Epithelial cell of prostate (primary cell): ENCODE measurements at places on chromosomes 6 and 20.

DNA sequence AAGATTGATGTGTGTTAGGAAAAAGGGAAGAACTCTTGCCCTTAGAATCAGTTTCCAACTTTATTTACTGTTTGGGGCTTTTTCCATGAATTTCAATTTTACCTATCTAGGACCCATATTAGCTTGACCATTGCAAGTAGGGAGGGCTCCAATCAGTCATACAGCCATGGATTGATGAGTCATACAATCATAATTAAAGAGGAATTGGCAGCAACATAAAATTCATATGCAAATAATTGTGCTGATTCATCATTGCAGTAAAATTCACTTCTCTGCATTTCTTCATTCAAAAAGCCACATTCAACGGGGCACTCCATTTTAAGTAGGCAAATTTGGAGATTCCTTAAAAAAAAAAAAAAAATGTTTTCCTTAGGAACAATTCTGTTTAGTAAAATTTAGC is 1016.4 kb downstream of the KIF16B start:
- DNase-seq, result no peak

DNA sequence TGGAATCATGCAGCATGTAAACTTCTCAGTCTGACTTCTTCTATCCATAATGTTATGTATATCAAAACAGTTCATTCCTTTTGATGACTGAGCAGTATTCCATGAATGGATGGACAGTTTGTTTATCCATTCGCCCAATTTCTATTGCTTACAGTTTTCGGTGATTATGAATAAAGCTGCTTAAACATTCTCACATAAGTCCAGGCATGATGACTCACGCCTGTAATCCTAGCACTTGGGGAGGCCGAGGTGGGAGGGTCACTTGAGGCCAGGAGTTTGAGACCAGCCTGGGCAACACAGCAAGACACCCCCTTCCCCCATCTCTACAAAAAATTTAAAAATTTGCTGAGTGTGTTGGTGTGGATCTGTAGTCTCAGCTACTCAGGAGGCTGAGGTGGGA is 22.9 kb upstream of the HMGA1 start:
- DNase-seq, result no peak

- no peak for DNase-seq
These were observed 680 bp upstream of the MTCH1 start for GRCh38 chr6:36986704-36987047.

DNA sequence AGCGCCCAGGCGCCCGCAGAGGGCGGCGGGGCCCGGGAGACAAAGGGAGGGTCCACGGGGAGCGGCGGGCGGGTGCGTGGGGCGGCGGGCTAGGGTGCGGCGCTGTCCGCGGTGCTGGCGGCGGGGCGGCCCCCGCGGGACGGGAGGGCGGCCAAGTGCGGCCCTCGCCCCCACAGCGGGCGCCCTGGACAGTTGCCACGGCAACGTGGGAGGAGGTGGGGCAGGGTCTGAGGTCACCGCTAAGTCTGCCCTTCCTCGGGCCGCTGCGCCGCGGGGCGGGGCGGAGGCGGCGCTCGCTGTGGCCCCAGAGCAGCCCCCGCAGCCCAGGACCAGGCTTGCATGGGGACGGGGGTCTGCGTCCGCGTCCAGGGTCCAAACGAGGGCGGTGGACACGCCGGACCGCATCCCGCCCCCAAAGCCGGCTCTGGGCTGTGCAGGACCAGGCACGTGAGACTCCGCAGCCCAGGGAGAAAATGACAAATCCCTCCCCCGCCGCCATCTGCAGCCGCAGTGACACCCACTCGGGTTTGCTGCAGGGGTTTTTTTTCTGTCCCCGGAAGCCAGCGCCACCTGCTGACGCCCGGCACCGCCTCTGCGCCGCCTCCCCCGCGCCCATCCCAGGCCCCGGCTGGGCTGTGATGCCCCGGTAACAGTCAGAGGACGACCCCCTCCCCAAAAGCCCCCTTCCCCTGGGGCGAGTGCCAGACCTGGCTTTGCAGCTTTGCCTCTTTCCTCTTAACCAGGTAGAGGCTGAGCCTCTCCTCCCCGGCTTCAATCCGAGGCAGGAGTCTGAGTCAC is 36.8 kb downstream of the YTHDF1 start:
- DNase-seq, result no peak

- no peak for DNase-seq
These were observed 340 bp upstream of the VARS2 start for GRCh38 chr6:30913721-30914075.

DNA sequence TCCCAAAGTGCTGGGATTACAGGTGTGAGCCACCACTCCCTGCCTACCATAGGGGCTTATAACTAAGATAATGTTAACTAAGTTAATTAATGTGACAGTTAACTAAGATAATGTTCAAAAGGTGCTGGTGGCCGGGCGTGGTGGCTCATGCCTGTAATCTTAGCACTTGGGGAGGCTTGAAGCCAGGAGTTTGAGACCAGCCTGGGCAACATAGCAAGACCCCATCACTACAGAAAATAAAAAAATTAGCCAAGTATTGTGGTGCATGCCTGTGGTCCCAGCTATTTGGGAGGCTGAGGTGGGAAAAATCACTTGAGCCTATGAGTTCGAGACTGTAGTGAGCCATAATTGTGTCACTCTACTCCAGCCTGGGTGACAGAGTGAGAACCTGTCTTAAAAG is 32.8 kb upstream of the SRF start:
- DNase-seq, result no peak

DNA sequence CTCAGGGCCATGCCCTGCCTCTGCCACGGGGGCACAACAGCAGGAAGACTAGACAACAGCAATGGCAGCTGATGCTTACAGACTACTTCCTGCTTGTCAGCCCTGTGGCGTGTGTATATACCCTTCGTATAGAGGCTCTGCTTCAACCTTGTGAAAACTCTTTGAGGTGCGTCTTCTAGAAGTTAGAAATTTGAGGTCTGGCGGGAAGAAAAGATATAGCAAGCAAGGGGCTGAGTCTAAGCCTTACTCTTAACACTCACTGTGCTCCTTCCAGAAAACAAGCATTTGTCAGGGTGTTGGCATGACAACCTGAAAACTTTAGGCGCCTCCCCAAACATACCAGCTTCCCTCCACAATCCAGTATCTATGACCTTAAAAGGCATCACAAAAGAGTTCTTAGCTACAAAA is 33.3 kb downstream of the JPH2 start:
- DNase-seq, result no peak

DNA sequence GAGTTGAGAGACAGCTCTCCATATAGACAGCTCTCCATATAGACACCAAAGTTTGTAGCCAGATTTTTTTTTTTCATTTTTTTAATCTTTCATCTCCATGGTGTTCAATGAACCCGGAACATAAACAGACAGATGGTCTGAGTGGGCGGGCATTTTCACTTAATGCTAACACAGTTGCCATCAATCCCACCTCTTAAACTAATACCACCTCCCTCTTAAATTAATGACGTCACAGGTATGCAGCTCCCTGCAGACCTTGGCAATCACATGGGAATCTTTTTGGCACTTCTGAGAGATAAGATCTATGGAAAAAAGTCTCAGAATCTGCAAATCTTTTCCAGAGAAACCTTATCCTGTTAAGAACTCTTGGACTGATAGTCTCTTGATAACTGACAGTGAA is 43.2 kb downstream of the PFDN4 start:
- no peak for DNase-seq

DNA sequence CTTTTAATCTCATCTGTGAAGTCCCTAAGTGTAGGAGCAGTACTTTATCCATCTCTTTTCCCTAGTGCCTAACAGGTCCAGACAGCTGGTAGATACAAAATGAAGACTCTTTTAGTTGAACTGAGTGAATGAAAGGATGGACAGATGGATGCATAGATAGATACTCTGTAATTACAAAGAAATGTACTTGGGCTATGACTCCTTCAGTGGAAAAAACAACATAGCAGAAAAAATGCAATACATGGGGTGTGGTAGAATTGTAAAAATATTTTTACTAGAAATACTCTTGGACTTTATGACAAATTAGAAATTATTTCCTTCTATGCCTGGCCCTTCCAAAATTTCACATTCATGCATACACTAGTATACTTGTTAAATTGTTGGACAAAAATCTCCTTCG is 29.3 kb downstream of the KCNQ5 start:
- no peak for DNase-seq

GRCh38 chr6:51303338-51303737 is 484.7 kb downstream of the TFAP2B start:
- no peak for DNase-seq

GRCh38 chr20:12591949-12592470 is 416.8 kb upstream of the SPTLC3 start:
- DNase-seq, result no peak

GRCh38 chr6:90583836-90584481 is 2.9 kb downstream of the MAP3K7 start:
- DNase-seq, result no peak

DNA sequence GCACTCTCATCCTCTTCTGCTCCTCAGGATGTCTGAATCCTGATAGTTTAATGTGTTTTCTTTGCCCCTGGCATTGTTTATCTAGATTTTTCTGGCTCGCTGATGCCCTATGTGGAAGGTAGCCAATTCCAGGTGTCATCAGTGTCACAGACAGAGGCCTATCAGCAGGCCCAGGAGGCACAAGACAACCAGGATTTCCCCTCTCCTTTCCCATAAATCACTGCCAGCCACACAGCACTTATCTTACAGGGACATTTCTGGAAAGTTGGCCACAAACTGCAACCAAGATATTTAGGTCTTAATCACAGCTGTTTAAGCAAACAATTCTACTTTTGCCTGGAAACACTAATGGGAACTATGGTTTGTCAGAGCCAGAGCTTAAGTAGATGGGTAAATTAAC is 28.1 kb downstream of the ADGRF5 start:
- no peak for DNase-seq

DNA sequence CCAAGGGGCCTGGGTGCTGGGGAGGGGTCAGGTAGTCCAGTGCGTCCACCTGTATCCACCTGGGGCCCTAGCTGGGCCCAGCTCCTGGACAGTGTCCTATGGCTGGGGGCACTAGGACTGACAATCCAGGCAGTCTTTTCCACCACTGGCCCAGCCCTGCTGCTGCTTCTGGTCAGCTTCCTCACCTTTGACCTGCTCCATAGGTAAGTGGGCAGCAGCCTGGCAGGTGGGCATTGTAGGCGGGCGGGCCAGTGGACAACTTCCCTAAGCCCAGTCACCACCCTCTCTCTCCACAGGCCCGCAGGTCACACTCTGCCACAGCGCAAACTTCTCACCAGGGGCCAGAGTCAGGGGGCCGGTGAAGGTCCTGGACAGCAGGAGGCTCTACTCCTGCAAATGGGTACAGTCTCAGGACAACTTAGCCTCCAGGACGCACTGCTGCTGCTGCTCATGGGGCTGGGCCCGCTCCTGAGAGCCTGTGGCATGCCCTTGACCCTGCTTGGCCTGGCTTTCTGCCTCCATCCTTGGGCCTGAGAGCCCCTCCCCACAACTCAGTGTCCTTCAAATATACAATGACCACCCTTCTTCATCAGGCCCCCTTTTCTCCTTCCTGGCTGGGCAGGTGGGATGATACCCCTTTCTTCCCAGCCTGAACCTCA is 584 bp downstream of the C20orf141 start:
- no peak for DNase-seq

DNA sequence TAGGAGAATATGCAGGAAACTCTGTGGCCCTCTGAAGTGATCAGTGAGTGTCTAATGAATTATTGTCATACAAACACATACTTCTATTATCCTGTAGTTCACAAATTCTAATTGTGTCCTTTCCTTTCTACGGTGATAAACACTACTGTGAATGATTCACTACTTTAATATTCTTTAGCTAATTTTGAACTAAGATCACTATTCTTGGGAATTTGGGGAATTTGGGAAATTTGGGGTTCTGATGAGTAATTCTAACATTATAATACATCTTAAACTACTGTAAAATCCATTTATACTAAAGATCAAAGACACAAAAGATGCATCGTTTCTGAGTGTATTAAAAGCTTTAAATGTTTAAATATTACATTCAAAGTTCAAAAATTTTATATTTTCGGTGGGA is 1287.2 kb upstream of the CITED2 start:
- no peak for DNase-seq

DNA sequence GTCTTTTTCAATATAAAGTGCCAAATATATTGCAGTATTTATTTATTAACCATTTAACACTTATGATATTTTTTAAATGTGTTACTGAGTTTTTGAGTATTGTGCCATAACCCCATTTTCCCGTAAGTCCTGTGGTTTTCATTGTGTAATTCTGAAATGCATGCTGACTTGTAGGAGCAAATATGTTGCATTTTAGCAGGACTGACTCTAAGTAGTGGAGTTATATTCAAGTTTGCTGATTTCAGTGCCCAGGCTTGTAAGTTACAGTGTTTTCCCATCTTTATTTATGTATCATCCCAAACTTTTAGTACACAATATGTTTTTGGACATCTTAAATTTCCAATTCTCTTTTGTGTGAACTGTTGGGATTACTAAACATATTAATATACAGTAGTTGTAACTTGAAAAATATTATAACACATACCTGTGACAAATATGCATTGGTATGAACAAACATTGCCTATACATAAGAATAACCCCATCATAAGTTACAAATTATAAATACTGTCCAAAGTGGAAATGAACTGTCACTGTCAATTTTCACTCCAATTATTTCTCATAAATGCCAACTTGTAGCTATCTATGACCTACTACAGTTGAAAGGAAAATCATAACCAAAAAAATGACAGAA is 179.3 kb upstream of the RUNX2 start:
- DNase-seq, result no peak

DNA sequence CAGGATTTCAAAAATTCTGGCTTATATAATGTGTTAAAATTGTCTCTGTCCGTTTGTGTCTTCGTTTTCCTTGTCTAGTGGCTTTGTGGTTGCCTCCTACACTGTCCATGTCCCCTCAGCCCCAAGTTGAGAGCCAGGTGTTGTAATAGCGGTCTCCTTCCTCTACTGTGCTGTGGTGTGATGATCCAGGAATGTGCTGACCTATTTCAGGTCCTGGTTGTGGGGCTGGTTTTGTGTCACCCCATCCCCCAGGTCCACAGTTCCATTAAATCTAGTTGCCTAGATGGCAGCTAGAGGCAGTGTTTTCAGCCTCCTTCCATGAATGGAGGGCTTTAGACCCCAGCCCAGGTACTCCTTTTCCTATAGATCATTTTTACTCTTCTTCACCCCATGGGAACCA is 128.7 kb downstream of the DNAH8 start:
- no peak for DNase-seq

GRCh38 chr6:114064862-114065261 is 93.9 kb upstream of the HDAC2 start:
- DNase-seq, result no peak

DNA sequence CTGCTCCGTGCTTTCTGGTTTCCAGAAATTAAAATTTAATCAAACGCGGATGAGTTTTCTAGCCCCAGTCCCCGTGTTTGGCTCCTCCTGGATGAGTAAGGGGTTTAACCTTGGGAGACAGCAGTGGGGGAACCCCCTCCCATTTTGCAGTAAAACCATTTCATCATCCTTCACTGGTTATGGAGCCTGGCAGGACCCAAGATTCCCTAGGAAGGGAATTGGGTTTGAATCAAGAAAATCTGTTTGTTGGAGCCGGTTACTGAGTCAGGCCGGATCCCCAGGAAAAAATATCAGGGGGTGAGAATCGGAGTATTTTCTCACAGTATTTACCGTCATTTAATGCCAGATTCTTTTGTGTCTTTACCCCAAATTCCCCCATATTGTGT is 754 bp downstream of the YWHAB start:
- DNase-seq, result no peak

GRCh38 chr6:112163295-112164257 is 76.2 kb downstream of the FAM229B start:
- DNase-seq, result no peak
